ENCODE measurements at places on chromosomes 2 and 18.

DNA sequence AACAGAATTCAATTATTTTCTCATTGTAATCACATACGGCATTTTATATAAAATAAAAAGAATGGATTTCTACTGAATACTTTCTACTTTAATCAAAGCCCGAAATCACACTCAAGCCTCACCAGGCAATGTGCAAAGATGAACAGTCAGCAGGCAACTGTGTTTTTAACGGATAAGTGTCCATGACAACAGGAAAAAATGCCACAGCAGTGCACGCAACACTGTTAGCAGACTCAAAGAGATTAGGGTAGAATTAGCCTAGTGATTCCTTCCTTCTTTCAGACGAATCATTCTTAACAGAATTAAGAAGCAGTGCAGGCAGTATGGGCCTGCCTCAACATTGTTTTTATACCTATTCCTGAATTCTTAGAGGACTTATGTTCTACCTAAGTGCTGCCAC is 135.6 kb downstream of the CDH2 start:
- DNase-seq, result peak; percentile 48

- DNase-seq, result no peak
These were observed 409.4 kb upstream of the ETAA1 start for GRCh38 chr2:66987733-66988132.

DNA sequence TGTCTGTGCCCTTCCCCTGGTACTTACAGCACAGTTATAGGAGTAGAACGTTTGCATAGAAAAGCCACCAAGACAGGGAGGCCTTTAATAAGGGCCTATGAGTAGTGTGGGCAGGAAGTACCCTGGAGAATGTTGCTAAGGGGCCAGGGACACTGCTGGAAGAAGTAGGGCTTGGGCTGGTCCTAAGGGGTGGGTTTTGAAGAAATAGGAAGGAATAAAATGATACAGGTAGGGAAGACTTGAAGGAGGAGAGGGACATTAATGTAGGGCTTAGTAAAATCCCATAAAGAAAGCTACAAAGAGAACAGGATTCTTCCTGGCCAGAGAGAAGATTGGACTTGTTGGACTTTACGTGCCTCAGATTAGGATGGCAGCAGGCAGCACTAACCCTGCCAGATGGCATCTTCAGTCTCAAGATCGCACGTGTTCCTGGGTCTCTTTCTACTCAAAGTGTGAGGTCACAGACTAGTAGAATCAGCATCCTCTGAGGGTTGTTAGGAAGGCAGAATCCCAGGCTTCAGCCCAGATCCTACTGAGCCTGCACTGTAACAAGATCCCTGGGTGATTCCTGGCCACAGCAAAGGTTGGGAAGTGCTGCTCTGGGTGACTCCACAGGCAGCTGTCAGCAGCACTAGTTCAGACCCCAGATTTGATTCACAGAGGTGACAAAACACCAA is 39.2 kb downstream of the EPAS1 start:
- peak; percentile 56 for DNase-seq

DNA sequence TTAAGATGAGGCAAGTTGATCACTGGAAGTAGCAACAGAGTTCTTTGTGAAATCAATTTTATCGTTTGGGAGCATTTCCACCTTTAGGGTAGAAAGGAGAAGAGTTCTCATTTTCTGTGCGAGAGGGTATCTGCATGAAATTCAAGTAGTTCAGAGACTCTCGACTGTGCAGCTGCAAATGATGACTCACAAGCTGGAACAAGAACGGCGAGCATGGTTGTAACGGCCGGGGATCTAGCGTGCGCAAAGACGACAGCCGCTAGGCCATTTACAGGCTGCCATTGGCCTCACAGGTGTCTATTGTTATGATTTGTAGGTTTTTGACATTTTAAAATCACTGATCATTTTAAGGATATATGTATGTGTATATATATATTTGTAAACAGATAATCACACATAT is 5.2 kb downstream of the KLHL29 start:
- no peak for DNase-seq

DNA sequence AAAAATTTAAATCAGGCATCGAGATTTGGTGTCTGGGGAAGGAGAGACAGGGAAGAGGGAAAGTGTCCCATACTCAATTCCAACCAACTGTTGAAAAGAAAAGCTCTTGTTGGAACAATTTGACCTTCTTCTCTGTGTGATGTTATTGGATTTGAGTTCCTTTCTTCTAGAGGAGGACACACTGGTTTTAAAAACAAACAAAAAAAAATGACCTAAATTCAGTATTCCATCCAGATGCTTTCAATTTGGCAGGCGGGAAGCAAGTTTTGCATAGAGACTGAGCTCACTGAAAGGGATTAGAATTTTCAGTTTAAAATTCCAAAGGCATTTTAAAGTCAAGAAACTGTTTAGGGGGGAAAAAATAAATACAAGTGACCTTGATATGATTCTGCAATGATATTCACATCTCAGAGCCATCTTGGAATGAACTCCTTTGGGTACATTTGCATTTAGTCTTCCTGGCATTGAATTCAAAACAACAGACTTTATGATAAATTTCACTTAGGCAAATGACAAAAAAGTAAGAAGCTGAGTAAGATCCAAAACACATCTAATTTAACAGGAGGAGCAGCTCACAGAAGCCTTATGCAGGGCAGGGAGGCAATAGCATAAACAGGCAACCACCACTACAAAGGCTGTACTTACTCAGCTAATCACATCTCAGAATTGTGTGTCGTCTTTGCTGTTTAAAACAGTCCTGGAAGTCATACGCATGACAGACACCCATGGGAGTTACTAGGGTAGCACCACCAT is 126.8 kb downstream of the CDH20 start:
- DNase-seq, result peak; percentile 51

GRCh38 chr18:71049893-71050292 is 761.0 kb downstream of the SOCS6 start:
- DNase-seq, result no peak

DNA sequence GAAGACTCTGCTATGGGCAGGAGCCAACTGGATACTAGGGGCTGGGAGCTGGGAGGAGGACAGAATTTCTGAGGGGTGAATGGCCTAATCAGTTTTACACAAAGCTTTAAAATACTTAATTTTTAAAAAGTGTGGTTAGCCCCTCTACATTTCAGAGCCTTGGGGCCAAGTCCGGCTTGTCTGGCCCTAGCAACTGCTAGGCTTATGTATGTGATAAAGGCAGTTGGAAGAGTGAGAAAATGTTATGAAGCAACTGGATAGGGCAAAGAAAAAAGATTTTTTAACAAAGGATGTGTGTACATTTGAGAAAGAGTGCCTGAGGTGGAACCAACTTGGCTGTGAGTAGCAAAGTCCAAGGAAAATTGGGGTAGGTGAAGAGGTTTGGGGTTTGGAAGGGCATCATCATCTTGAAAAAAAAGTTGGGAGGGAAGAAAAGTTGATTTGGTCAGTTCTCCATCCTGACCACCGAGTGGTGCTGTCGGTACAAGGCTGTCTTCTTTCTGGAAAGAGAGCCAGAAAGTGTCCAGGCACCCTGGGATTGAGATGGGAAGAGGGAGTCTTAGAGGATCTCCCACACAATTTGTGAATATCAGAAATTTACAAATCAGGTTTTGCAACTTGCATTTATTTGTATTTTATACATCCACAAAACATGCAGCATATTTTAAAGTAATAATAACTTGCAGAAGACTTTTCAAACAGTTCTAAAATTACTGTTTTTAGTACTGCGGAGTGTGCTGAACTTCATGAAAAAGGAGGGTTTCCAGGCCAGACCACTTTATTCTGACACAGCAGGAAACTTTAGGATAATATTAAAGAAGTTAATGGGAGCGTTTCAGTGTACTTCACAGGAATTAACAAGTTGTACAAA is 10.5 kb upstream of the CDK15 start:
- DNase-seq, result peak; percentile 37

- DNase-seq, result no peak
These were observed 10.6 kb downstream of the TRABD2A start for GRCh38 chr2:84870306-84870705.

DNA sequence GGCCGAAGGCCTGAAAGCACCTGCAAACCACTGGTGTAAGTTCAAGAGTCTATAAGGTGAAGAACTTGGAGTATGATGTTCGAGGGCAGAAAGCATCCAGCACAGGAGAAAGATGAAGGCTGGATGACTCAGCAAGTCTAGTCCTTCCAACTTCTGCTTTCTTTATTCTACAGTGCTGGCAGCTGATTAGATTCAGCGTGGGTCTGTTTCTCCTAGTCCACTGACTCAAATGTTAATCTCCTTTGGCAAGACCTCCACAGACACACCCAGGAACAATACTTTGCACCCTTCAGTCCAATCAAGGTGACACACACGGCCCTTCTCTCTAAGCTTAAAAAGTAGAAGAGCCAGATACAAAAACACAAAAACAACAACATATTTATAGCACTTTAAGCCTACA is 43.4 kb downstream of the NMS start:
- no peak for DNase-seq

- DNase-seq, result no peak
These were observed 69.9 kb downstream of the COA5 start for GRCh38 chr2:98538280-98539041.

- DNase-seq, result no peak
These were observed 112.4 kb downstream of the CYRIA start for GRCh38 chr2:16553226-16553625.

DNA sequence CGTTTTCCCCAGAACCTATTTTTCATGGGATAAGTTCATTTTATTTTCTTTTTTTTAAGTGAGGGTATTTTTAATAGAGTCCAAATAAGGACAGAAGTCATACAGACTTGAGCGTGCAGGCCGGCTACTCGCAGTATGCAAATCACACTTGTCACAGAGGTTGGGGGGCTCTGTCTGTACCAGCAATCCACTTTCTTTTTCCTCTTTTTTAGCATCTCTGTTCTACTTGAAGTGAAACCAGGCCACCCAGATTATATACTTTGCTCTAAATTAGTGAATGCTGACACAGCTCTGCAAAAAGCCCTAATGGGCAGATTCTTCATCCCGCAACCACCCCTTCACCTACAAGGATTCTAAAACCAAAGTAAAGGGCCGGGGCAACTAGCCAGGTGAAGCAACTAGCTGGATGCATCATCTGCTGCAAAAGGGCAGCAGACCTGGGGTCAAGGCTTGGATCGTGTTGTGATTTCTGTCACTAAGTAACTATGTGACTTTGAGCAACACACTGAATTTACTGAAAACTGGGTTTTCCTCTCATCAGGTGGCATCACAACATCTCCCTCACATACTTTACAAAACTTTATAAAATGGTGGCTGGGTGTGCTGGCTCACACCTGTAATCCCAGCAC is 18.4 kb downstream of the KDSR start:
- DNase-seq, result no peak

DNA sequence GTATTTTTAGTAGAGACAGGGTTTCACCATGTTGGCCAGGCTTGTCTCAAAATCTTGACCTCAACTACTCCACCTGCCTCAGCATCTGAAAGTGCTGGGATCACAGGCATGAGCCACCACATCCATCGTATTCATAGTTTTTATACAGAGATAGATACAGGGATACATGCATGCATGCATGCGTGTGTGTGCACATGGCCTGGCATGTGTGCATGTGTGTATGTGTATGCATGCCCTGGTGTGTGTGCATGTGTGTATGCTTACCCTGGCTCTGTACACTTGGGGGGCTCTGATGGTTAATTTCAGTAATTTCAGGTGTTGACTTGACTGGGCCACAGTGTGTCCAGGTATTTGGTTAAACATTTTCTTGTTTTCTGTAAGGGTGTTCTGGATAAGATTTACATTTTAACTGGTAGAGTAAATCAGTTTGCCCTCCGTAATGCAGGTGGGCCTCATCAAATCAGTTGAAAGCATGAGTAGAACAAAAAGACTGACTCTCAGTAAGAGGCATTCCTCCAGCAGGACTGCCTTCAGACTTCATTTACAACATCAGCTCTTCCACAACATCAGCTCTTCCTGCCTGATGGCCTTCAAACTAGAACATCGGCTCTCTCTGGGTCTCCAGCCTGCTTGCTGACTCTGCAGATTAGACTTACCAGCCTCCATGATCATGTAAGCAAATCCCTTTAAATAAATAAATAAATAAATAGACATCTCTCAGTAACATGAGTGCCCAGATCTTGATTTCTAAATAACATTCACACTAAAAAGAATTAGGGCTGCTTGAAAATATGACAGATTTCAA is 30.8 kb downstream of the SESTD1 start:
- no peak for DNase-seq

DNA sequence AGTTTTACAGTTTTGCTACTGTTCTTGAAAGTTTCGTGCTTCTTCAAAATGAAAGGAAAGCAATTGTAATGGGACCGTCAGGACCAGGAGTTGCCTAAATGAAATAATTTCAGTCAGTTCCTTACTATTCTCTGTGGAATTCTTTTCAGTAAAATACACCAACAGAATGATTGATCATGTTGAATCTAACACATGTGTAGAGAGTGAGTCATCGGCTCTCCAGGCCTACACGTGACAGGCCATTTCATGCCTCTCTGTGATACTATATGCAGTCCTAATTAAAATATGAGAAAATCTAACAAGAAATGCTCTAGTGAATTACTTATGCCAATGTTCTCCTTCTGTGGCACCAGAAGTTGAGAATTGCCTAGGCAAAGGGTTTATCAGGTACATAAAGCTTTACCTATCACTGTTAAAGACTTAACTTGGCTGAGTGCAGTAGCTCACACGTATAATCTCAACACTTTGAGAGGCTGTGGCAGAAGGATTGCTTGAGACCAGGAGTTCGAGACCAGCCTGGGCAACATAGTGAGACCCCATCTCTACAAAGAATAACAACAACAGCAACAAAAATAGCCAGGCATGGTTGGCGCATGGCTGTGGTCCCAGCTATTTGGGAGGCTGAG is 199.4 kb downstream of the LRRTM1 start:
- DNase-seq, result no peak

- DNase-seq, result peak; percentile 97
These were observed 3.0 kb upstream of the FZD7 start for GRCh38 chr2:202030691-202031090.

DNA sequence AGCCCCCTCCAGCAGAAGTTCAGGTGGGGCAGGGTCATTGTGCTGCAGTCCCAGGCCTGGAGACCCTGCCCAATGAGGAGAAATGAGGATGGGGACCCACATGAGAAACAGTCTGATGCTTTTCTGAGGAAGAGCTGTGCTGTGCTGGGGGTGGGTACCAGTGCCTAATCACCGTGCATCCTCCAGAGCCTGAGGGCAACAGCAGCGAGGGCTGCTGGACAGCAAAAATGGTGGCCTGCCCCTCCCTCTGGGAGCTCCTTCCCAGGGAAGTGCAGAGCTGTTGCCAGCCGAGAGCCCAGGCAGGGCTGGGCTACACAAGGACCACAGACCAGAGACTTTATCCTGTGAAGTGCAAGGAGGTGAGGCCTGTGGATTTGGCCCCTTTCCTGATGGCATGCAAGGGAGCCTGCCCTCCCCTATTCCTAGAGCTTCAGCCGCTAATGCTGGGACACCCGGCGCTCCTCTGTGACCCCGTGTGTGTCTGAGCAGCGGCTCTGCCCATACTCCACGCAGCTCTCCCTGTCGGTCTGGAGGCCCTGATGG is 134.8 kb downstream of the DSEL start:
- DNase-seq, result no peak

GRCh38 chr2:43405829-43406228 is 179.4 kb upstream of the ZFP36L2 start:
- DNase-seq, result peak; percentile 23

Measured in fibroblast of gingiva (primary cell).